ENCODE measurements at places on chromosomes 3 and 15.

DNA sequence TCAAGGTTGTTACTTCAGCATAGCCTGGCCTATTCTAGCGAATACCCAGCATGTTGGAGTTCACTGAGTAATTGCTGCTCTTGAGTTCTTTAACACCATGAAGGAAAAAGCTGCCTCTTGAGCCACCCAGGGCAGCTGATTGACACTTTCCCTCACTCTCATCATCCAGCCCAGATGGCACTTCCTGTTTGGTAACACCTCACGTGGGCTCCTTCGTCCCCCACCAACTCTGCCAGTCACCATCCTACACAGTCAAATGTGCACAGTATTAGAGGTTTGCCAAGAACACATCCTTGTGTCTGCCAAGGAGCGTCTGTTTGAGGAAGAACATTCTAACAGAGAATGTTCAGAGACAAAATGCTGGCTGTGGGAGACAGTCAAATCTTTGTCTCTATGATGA is 266.3 kb downstream of the RPLP1 start:
- DNase-seq: peak; percentile 33

- no peak for DNase-seq
Observed at GRCh38 chr15:98154863-98155262, 194.4 kb downstream of the ARRDC4 start.

DNA sequence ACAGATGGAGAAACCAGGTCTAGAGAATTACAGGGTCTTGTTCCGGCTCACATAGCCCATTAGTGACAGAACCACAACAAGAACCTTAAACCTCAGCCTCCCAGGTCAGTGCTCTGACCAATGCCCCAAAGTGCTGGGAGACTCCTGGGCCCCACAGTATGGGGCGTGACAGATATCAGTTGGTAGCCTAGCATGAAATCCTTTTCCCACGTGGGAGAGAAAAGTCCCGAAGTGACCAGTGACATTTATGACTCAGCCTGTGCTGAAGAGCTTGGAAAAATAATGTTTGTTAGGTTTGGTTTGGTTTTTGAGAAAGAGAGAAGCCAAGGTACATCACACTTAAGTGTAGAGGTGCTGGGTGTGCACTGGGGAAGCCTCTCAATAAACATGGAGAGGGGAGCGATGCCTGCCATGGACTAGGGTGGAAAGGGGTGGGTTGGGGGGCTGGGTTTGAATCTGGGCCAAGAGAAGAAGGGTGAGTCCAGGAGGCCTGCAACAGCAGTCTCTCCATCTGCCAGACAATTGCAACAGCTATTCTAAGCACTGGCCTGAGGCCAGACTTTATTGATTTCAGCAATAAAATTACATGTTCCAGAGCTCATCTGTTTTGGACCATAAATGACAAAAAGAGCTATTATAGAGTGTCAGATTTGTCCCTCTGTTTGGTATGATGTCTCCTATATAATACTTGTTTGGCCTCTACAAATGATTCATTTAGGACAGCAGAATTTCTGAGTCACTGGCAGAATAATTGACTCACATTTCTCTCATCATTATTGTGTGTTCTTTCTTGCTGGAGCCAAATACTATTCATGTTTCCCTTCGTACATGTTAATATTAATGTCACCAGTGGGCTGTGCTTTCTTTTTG is 43.4 kb downstream of the C2CD4A start:
- DNase-seq: no peak

DNA sequence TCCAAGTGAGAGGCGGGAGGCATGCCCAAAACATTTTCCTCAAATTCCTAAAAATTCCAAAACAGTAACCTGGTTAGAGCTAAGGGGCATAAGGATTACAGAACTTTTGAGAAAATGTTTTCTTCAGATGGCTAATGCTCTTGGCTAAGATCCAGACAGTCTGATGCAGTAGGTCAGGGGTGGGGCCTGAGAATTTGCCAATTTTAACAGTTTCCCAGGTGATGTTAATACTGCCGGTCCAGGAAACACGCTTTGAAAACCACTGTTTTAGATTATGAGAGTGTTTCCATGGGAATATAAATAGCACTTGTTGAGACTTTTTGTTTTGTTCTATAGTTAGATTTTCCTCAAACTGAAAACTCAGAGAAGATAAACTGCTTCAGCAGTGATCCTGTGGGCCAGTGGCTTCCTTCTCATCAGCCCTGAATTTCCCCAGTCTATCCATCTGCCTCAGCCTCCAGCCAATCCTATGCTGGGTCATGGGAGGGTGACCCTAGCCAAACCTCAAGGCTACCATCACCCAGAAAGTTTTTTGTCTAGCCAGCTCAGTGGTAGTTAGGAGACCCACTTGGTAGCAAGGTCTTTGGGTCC is 71.6 kb upstream of the ACP3 start:
- no peak for DNase-seq
